ENCODE measurements at places on chromosomes 6 and 20. TPM values are rescaled to one million over a fixed set of nuclear protein-coding genes. Genes with fewer than 3 reads are reported as not detected.
A peak's percentile ranks its signal among the peaks of the same experiment; 100 is the strongest.

Gene TMEM151B
- total RNA-seq: not detected

Gene CPNE5
- not detected for total RNA-seq

Gene ZSCAN31
- total RNA-seq: 67.4 TPM

Gene NDUFAF5
- total RNA-seq: 40.0 TPM

Gene ME1
- total RNA-seq: 45.8 TPM

Gene FOXQ1
- 0.66 TPM for total RNA-seq

Gene GABRR1
- not detected for total RNA-seq

Gene MPIG6B
- not detected for total RNA-seq

Gene CD93
- total RNA-seq: not detected

Gene OR2J3
- total RNA-seq: not detected

Gene XKR7
- not detected for total RNA-seq

DNA sequence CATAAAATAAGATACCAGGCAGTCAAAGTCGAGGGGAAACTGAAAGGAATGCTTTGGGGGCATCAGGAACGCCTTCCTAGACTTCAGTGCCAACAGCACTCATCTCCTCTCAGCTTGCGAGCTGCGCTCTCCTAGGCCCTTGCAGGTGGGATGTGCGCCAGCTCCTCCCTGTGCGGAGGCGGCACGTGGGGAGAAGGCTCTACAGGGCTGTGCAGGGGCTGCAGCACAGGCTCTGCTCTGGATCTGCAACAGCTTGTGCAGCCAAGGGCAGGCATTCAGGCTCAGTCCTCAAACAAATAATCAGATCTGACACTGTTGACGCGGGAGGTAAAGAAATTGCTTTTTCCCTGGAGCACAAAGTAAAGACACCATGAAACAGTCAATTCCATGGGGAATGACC, 144.8 kb downstream of the TTLL2 start:
- no peaks in the 10 kb centered on the region for H3K36me3 ChIP-seq
- H3K4me1 ChIP-seq: no peaks in the 10 kb centered on the region
- H3K4me3 ChIP-seq: no peak overlapping the region
- no peak for DNase-seq
- 0 out of 2 replicates have a peak, but pooled peaks cover 2% of the 10 kb centered on the region for H3K27me3 ChIP-seq

GRCh38 chr20:55264703-55265239, 740.5 kb downstream of the CBLN4 start:
- no peak for DNase-seq
- no peak overlapping the region for H3K4me3 ChIP-seq
- no peaks in the 10 kb centered on the region for H3K27me3 ChIP-seq

- no peak overlapping the region for H3K4me3 ChIP-seq
- H3K36me3 ChIP-seq: no peaks in the 10 kb centered on the region
- DNase-seq: no peak
- no peak overlapping the region for H3K27ac ChIP-seq
- no peaks in the 10 kb centered on the region for H3K4me1 ChIP-seq
These were observed 58.8 kb downstream of the FKBP5 start for GRCh38 chr6:35629876-35630378.

GRCh38 chr20:62875419-62876361, 14.1 kb upstream of the TCFL5 start:
- peaks cover 2% of the 10 kb centered on the region for H3K27me3 ChIP-seq
- H3K36me3 ChIP-seq: peaks cover 4% of the 10 kb centered on the region
- no peak overlapping the region for H3K4me3 ChIP-seq

- H3K4me1 ChIP-seq: no peaks in the 10 kb centered on the region
- no peaks in the 10 kb centered on the region for H3K27me3 ChIP-seq
- DNase-seq: peak; percentile 25
- no peaks in the 10 kb centered on the region for H3K36me3 ChIP-seq
These were observed 110.1 kb downstream of the DLL1 start for GRCh38 chr6:170180671-170181337.

DNA sequence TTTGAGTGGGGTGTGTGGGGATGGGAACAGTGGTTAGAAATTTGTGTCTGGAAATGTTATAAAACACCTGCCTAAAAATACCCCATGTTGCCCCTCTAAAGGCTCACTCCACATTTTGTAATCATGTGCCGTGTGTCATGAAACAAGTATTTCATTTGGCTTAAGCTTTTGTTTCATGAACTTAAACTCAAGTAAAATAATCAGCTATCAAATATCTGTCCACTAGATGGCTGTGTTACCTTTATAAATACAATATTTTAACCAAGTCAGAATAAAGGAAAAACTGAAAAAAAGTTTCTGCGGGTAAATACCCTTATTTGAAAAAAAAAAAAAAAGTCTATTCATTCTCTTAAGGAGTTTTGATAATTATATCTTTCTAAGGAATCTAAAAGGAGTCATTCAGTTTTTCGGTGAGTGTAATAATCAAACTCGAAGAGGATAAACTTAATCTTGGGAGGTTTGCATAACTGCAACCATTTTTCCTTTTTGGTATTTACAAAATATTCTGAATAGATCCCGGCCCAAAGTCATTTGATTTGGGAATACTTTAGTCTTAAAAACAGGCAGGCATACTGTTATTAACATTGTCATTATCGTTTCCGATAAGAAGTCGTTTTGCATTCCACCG, 29.9 kb upstream of the MTRF1L start:
- H3K36me3 ChIP-seq: no peaks in the 10 kb centered on the region
- no peak for DNase-seq
- H3K27ac ChIP-seq: peak overlapping the region; percentile 17

DNA sequence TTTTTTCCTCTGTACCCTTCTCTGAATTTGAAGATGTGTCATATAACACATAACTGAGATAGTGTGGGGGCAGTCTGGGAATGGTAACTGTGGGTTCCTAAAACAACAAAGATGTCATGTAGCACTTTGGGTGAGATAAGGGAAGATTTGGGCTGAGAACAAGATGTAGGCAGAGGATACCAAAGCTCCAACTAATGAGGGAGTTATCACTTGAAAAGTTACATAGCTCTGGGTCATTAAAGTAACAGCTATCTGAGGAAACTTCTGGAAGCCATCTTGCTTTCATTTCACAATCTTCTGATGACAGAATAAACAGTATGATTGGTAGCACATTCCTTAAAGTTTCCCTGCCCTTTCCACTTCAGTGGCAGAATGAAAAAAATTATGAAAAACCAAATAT, 255.4 kb downstream of the TBX18 start:
- no peak overlapping the region for H3K4me3 ChIP-seq
- no peak for DNase-seq
- H3K4me1 ChIP-seq: peaks cover 10% of the 10 kb centered on the region
- H3K36me3 ChIP-seq: no peaks in the 10 kb centered on the region

- DNase-seq: no peak
- no peaks in the 10 kb centered on the region for H3K27me3 ChIP-seq
- no peak overlapping the region for H3K27ac ChIP-seq
- no peaks in the 10 kb centered on the region for H3K4me1 ChIP-seq
- H3K36me3 ChIP-seq: no peaks in the 10 kb centered on the region
These were observed 417.0 kb downstream of the HAO1 start for GRCh38 chr20:7523288-7523687.

- no peak overlapping the region for H3K27ac ChIP-seq
- peaks cover 8% of the 10 kb centered on the region for H3K27me3 ChIP-seq
These were observed 125.0 kb upstream of the BACH2 start for GRCh38 chr6:90421666-90422065.

DNA sequence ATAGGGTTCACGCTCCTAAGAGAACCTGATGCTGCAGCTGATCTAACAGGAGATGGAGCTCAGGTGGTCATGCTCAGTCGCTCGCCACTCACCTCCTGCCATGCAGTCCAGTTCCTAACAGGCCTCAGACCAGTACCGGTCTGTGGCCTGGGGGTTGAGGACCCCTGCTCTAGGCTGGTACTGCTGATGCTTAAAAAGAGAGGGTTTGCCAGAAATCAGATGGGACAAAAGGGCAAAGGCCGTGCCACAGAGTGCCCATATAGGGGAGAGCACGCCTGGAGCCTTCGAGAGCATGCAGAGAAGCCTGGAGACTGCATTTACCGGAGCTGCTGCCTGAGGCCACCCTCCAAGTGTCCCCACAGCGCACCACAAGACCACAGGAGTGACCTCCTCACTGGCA, 75.5 kb downstream of the PTPN1 start:
- no peak overlapping the region for H3K4me3 ChIP-seq
- H3K27me3 ChIP-seq: no peaks in the 10 kb centered on the region
- no peak for DNase-seq
- H3K36me3 ChIP-seq: peaks cover 83% of the 10 kb centered on the region
- no peaks in the 10 kb centered on the region for H3K4me1 ChIP-seq

DNA sequence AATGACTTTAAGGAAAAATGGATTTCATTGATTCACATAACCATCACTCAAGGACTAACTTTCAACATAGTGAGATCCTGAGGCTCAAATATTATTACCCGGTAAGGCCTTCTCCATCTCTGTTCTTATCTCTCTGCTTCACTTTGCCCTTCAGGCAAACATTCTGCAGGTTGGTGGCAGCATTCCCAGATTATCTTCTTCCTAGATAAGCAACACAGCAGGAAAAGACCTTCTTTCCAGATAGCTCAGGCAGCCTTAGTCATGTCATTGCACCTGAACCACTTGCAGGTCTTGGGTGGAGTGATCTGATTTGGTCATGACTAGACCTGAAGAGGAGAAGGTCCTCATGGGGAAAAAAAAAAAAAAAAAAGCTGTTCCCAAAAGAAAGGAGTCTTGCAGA, 5.3 kb upstream of the HIVEP2 start:
- no peaks in the 10 kb centered on the region for H3K4me1 ChIP-seq
- DNase-seq: no peak
- no peak overlapping the region for H3K27ac ChIP-seq
- peaks cover 14% of the 10 kb centered on the region for H3K36me3 ChIP-seq

DNA sequence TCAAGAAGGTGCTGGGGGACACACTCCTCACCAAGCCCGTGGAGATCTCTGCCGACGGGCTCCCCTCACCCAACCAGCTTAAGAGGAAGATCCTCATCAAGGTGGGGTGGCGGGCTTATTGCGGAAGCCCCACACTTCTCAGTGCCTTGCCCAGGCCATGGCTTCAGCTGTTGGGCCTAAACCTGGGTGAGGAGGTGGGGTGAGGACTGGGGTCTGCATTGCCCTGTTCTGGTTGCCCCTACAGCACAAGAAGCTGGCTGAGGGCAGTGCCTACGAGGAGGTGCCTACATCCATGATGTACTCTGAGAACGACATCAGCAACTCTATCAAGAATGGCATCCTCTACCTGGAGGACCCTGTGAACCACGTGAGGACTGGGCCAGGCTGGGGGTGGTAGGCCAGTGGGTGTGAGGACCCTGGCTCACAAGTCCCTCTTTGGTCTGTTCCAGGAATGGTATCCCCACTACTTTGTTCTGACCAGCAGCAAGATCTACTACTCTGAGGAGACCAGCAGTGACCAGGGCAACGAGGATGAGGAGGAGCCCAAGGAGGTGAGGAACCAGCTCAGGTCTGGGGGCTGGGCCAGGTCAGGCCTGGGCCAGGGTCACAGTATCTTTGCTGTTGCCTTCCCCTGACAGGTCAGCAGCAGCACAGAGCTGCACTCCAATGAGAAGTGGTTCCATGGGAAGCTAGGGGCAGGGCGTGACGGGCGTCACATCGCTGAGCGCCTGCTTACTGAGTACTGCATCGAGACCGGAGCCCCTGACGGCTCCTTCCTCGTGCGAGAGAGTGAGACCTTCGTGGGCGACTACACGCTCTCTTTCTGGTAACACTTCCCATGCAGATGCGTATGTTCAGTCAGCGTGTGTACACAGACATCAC, 27.9 kb downstream of the PLCG1 start:
- no peak overlapping the region for H3K4me3 ChIP-seq
- no peak overlapping the region for H3K27ac ChIP-seq
- H3K27me3 ChIP-seq: no peaks in the 10 kb centered on the region
- no peaks in the 10 kb centered on the region for H3K4me1 ChIP-seq
- no peak for DNase-seq

- peaks cover 9% of the 10 kb centered on the region for H3K4me1 ChIP-seq
- no peaks in the 10 kb centered on the region for H3K27me3 ChIP-seq
- no peak overlapping the region for H3K4me3 ChIP-seq
- H3K36me3 ChIP-seq: no peaks in the 10 kb centered on the region
- DNase-seq: no peak
- no peak overlapping the region for H3K27ac ChIP-seq
These were observed 4.9 kb upstream of the IPCEF1 start for GRCh38 chr6:154361476-154361875.

- no peak overlapping the region for H3K27ac ChIP-seq
- H3K36me3 ChIP-seq: no peaks in the 10 kb centered on the region
- H3K4me1 ChIP-seq: no peaks in the 10 kb centered on the region
- H3K4me3 ChIP-seq: no peak overlapping the region
These were observed 2.7 kb downstream of the HLA-DOB start for GRCh38 chr6:32814145-32814544.

- no peaks in the 10 kb centered on the region for H3K36me3 ChIP-seq
- DNase-seq: no peak
- H3K27me3 ChIP-seq: no peaks in the 10 kb centered on the region
- H3K4me1 ChIP-seq: peaks cover 47% of the 10 kb centered on the region
- no peak overlapping the region for H3K27ac ChIP-seq
- no peak overlapping the region for H3K4me3 ChIP-seq
These were observed 69.7 kb downstream of the EPB41L2 start for GRCh38 chr6:130993292-130993765.

DNA sequence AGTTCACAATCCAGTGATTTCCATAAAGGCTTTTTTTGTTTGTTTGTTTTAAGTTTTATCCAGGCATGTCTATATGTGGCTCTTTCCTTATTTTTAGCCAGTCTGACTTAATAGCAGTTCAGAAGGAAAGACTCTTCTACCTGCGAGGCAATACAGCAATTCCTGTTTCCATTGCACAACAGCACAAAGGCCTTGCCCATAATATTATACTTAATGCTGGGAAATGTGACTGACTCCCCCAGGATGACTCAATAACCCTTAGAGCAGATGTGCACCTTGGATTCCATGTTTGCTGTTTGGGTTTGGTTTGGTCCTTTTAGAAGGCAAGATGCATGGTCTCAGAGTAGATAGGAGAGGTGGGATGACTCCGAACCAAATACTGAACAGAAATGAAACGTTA, 184.1 kb downstream of the MTFR2 start:
- H3K27me3 ChIP-seq: no peaks in the 10 kb centered on the region
- no peak for DNase-seq
- H3K4me1 ChIP-seq: peaks cover 10% of the 10 kb centered on the region
- no peak overlapping the region for H3K27ac ChIP-seq

- no peaks in the 10 kb centered on the region for H3K36me3 ChIP-seq
- peak overlapping the region; percentile 64 for H3K27ac ChIP-seq
- DNase-seq: peak; percentile 93
- peak overlapping the region; percentile 55 for H3K4me3 ChIP-seq
These were observed 4.8 kb upstream of the SOX4 start for GRCh38 chr6:21588481-21589351.

GRCh38 chr20:10563935-10564492, 109.8 kb downstream of the JAG1 start:
- H3K27me3 ChIP-seq: no peaks in the 10 kb centered on the region
- no peak overlapping the region for H3K4me3 ChIP-seq
- H3K4me1 ChIP-seq: peaks cover 39% of the 10 kb centered on the region
- no peak overlapping the region for H3K27ac ChIP-seq
- H3K36me3 ChIP-seq: peaks cover 2% of the 10 kb centered on the region

- DNase-seq: no peak
- H3K27ac ChIP-seq: no peak overlapping the region
- H3K4me3 ChIP-seq: no peak overlapping the region
- no peaks in the 10 kb centered on the region for H3K36me3 ChIP-seq
These were observed 234.7 kb upstream of the RIMS1 start for GRCh38 chr6:71651636-71652035.

GRCh38 chr6:169417101-169417500, 163.5 kb upstream of the THBS2 start:
- no peaks in the 10 kb centered on the region for H3K27me3 ChIP-seq
- DNase-seq: no peak
- 0 out of 2 replicates have a peak, but pooled peaks cover 5% of the 10 kb centered on the region for H3K4me1 ChIP-seq
- no peaks in the 10 kb centered on the region for H3K36me3 ChIP-seq

GRCh38 chr6:84172574-84172973, 54.9 kb downstream of the CEP162 start:
- DNase-seq: no peak
- H3K4me1 ChIP-seq: no peaks in the 10 kb centered on the region
- H3K36me3 ChIP-seq: peaks cover 3% of the 10 kb centered on the region
- H3K4me3 ChIP-seq: no peak overlapping the region
- no peak overlapping the region for H3K27ac ChIP-seq
